SW 1271 (cell line): ENCODE measurements at places on chromosomes 11 and 22.
A peak's percentile ranks its signal among the peaks of the same experiment; 100 is the strongest.

DNA sequence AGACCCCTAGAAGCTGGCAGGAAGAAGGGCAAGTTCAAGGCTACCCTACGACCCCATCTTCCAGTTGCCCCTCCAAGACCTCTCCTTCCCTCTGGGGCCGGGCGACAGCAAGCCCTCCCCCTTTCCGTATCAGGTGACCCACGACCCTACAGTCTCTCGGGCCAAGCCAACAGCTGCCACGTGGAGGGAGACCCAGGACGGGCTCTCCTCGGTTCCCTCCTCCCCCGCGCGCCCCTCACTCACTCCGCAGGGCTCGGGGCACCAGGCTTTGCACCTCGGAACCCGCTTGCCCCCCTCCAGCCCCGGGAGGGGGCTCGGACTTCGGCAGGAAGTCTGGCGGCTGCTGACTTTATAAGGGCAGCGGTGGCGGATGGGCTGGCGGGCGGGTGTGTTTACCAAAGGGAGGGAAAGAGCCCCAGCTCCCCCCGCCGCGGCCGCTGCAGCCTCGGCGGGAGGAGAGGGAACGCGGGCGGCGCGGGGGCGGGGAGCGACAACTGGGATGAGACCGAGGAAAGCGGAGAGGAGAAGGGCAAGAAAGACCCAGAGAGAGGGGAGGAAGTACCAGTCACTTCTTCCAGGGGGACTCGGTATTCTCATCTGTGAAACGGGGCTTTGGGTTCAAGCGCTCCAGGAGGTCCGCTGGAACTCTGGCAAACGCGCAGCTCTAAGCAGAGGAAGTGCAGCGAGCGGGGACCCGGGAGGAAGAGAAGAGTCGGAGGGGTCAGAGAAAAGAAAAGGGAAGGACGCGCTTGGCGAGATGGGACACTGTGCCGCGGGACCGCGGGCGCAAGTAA lies 767 bp downstream of the SLC43A1 start:
- no peak for DNase-seq

GRCh38 chr11:44597358-44598012 lies 32.0 kb downstream of the CD82 start:
- no peak for DNase-seq

- DNase-seq = no peak
Measured at GRCh38 chr11:69011624-69012091, 1.4 kb downstream of the MRGPRF start.

GRCh38 chr11:14645015-14645912 lies 1.7 kb downstream of the PDE3B start:
- no peak for DNase-seq

- no peak for DNase-seq
Measured at GRCh38 chr11:6855971-6856541, 6.8 kb upstream of the OR10A2 start.

- no peak for DNase-seq
Measured at GRCh38 chr11:114673661-114674060, 4.7 kb upstream of the NXPE2 start.

DNA sequence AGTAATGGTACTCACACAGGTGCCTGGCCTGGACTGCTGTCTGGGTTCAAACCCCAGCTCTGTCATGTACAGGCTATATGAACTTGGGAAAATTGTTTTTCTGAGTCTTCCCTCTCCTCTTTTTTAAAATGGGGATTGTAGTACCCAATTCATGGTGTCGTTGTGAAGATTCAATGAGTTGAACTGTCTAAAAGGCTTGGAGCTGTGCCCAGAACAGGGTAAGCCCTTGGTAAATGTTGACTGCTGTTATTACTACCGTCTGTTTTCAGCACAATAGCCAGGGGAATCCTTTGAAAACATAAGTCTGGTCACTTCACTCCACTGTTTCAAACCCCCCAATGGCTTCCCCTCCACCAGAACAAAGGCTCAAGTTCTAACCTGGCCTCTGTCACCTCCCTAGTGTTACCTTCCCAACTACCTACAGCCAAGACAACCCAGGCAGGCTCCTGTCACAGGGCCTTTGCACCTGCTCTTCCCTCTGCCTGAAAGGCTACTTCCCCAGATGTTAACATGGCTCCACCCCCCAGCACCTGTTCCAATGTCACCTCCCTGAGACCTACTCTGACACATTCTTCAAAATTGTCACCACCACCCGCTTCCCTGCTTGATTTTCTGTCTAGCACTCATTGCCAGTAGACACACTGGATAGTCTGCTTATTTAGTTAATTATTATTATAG lies 152.8 kb downstream of the CHST1 start:
- DNase-seq = no peak

DNA sequence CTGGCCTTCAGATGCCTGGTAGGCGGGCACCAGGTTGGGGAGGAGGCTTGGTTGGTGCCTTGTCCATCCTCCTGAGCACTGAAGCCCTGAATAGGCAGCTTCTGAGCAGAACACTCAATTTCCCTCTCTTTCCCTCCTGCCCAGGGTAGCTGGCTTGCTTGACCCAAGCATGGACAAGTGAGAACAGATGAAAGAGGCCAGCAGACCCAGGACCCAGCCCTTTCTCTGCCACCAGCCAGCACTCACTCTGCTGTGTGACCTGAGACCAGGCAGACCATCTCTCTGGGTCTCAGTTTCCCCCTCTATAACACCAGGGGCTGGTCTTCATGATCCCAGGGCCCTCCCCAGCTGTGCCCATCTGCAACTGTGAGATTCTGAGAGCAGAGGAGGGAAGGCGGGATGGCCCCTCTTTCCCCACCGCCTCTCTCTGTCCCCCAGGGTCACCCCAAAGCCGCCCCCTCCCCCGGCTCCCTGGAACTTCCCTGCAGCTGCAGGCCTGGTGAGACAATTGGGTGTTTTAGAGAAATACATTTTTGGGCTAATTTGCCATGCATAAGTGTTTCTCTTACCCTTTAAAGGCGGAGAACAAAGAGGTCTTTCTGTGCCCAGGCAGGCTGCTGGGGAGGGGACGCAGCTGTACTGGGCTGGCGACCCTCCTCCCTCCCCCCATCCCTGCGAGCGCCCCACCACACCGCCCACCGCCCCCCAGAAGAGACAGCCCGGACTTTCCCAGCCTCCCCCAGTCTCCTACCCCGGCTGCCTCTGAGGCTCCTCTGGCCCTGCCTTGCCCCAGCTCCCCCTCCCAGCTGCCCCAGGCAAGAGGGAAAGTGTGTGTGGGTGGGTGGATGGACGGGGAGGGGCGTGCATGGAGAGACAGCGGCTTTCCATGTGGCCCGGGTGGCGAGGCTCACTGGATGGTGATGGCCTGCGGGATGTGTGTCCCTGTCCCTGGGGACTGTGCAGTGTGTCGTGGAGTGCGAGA lies 30.8 kb upstream of the PICK1 start:
- no peak for DNase-seq

GRCh38 chr11:59801160-59801706 lies 9.3 kb downstream of the MRPL16 start:
- no peak for DNase-seq

- no peak for DNase-seq
Measured at GRCh38 chr11:15073361-15074205, at the start of gene CALCB. CALCB (plus strand) TSS chr11:15073593; CDS start chr11:15074719, 1,126 bp downstream.

DNA sequence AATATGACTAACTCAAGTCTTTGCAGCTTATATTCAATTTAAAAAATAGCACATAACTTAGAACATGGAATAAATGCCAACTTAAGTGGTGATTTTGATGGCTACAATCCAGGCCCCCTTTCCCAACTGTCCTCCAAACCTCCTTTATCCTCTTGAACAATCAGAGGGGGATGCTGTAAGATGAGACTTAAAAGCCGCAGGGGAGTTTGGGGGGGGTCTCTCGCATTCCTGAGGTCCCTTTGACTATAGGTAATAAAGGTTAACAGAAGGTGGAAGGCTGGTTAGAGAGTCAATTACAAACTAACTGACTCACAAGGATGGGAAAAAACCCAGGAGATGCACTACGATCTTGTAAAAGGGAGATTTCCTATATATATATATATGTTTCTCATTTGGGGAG lies 101.8 kb downstream of the KIRREL3 start:
- DNase-seq = no peak

GRCh38 chr11:134532131-134532920 lies 120.3 kb upstream of the B3GAT1 start:
- DNase-seq = no peak

- no peak for DNase-seq
Measured at GRCh38 chr11:71310184-71310583, 57.8 kb upstream of the SHANK2 start.

- no peak for DNase-seq
Measured at GRCh38 chr11:5522308-5522707, 5.8 kb upstream of the UBQLNL start.

- DNase-seq = no peak
Measured at GRCh38 chr22:19226428-19226827, 47.9 kb upstream of the SLC25A1 start.

DNA sequence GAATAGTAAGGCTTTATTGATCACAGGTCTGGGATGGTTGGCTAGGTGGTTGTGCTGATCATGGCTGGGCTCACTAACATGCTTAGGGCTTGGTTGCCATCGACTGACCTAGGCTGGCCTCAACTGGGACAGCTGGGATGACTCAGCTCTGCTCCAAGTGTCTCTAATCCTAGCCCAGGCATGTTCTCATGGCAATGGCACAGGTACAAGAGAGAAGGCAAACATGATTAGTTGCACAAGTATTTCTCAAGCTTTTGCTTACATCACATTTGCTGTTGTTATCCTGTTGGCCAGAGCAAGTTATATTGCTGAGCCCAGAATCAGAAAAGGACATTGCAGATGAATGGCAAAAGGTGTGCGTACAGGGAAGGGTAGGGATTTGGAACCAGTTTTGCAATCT lies 68.5 kb upstream of the SLC35C1 start:
- DNase-seq = no peak

GRCh38 chr11:131533998-131534397 lies 163.6 kb downstream of the NTM start:
- DNase-seq = no peak

DNA sequence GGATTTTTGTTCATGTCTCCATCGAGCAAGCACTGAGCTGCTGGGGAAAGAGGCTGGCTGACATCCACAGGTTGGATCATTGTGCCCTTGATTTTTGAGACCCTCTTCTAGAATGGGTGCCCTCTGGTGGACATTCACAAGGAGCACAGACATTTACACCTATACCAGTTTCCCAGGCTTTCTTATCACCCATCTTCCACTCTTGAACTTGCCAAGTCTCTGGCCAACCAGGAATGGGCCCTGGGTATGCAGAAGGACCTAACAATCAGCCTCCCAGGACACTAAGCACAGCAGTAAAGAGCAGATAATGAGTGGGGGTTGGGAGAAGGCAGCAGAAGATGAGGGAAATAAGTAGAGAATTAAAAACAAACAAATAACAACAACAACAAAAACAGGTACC lies 5.7 kb upstream of the INTS4 start:
- peak; percentile 83 for DNase-seq
